ENCODE measurements at places on chromosomes 16 and 17.

DNA sequence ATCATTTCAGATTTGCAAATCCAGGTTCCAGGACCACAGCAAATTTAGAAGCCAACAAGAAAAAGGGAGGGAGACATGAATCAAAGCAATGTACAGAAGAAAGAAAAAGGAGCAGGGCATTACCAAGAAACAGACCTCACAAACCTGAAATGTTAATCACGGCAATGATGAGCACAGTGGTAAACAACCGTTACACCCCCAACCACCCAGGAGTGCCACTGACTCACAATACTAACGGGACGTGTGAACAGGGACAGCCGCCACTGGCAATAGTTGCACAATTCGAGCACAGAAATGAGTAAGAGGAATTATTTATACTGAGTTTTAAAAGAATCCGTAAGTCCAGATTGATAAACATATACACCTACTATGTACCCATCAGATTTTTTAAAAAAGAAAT is 13.8 kb downstream of the USP22 start:
- no peak for DNase-seq

GRCh38 chr16:55572439-55572838 is 6.0 kb downstream of the CAPNS2 start:
- DNase-seq, result no peak

GRCh38 chr16:89290887-89291286 is 73.4 kb downstream of the ZNF778 start:
- DNase-seq, result no peak

GRCh38 chr17:38873640-38874380 is 4.0 kb downstream of the LASP1 start:
- DNase-seq, result no peak

GRCh38 chr17:79052131-79052530 is 22.5 kb upstream of the ENGASE start:
- no peak for DNase-seq

Data from nucleus accumbens (tissue), 56 donors.